ENCODE measurements at places on chromosomes 3 and 15. TPM values are rescaled to one million over a fixed set of nuclear protein-coding genes. Genes with fewer than 3 reads are reported as not detected.
A peak's percentile ranks its signal among the peaks of the same experiment; 100 is the strongest.

DNA sequence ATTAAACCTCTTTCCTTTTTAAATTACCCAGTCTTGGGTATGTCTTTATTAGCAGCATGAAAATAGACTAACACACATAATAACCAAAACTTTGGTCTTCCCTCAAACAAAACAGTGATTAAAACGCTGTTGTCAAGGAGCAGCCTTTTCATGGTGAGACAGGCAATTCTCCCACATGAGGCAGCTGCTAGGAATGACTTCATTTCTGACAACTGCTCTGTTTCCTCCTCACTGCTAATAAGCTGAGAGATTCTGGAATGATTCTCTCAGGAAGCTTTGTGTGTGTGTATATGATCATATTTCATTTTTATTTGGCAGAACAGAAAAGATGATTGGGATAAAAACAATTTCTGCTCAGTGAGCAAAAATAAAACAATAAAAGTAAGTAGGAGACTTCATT, 580.6 kb upstream of the ADAMTS9 start:
- no peak for DNase-seq

DNA sequence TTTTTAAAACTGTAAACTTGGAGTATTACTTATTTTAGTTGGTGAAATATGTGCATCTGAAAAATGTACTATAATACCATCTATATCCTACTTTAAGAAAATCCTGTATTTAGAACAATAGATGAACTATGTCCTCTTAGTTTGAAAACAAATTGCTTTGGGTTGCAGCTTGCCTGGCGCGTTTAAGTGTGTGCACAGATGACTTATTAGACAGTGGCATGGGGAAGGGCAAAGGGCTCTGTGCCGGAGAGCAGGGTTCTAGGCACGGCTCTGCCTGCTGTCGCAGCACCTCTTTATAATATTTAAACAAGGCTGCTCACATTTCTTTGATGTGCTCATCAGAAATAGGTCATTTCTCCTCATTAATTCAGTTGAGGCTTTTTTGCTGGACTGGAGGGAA, 10.0 kb downstream of the PXK start:
- no peak for DNase-seq

- DNase-seq, result no peak
These were observed 26.6 kb upstream of the PAQR5 start for GRCh38 chr15:69272139-69272538.

GRCh38 chr3:18378218-18378617, 46.9 kb downstream of the SATB1 start:
- DNase-seq, result no peak

Gene CPN2
- not detected for total RNA-seq

Gene PPP1R2
- total RNA-seq, result 181 TPM

DNA sequence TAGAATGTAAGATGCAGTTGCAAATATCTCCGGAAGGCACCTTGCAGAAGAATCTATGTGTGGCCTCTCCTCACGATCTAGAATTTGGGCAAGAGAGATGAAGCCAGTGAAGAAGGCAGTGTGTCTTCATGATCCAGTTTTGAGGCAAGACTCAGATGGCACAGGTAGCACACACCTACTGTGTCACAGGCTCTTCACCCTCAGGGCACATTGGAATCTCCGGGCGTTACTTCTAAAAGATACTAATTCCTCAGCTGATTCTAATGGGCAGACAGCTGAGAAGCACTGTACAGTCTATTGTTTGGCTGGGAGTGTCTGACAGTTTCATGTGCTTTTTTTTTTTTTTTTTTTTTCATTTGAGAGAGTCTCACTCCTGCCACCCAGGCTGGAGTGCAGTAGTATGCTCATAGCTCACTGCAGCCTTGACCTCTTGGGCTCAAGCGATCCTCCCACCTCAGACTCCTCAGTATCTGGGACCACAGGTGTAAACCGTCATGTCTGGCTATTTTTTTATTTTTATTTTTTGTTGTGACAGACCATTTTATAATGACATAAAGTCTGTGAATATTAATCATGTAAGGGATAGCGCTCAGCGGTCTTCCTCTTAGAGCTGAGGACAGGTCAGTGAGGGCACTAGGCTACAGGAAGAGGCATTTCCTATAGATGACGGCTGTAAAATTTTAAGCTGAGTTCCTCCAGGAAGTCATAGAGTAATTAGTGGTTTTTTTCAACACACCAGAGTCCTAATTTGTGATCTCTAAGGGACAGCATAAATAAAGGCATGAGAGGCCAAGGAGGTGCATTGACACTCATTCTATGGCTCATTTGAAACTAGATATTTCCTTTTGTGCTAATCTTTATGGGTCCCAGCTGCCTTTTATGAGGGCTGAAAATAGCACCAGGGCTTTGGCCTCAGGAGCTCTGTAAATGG, 4.0 kb downstream of the C3orf52 start:
- DNase-seq, result no peak

Gene TRMT10C
- total RNA-seq, result 54.2 TPM

Gene BTLA
- under 0.01 TPM for total RNA-seq

- DNase-seq, result no peak
These were observed 1.5 kb upstream of the PLXNB1 start for GRCh38 chr3:48431224-48432029.

Gene TF
- total RNA-seq, result 4.1 TPM

Gene GOLGA6L10
- 2.0 TPM for total RNA-seq

DNA sequence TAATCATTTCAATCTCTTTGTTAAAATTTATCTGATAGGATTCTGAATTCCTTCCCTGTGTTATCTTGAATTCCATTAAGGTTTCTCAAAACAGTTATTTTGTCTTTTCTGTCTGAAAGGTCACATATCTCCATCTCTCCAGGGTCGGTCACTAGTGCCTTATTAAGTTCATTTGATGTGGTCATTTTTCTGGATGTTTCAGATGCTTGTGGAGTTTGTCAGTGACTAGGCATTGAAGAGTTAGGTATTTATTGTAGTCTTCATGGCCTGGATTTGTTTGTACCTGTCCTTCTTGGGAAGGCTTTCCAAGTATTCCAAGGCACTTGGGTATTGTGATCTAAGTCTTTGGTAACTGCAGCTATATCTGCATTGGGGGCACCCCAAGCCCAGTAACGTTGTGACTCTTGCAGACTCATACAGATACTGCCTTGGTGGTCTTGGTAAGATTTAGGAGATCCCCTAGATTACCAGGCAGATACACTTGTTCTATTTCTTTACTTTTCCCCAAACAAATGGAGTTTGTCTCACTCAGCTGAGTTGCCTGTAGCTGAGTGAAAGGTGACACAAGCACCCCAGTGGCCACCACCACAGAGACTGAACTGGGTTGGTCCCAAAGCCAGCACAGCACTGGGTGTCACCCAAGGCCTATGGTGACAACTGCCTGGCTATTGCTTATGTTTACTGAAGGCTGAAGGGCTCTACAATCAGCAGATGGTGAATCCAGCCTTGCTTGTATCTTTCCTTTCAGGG, 18.9 kb upstream of the SLC27A2 start:
- DNase-seq, result no peak

DNA sequence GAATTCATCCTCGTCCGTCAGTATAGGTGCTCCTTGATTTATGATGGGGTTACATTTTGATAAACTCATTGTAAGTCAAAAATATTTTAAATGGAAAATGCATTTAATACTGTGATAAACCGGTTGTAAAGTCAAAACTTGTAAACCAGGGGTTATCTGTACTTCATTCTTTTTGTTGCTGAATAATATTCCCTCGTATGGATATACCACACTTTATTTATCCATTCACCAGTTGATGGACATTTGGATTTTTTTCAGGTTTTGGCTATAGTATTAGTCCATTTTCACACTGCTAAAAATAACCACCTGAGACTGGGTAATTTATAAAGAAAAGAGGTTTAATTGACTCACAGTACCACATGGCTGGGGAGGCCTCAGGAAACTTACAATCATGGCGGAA, 47.7 kb downstream of the NFKBIZ start:
- no peak for DNase-seq

- peak; percentile 7 for DNase-seq
These were observed 1.2 kb downstream of the CLN6 start for GRCh38 chr15:68228143-68228970.

- no peak for DNase-seq
These were observed 33.1 kb upstream of the PLA2G4E start for GRCh38 chr15:42053914-42054313.

DNA sequence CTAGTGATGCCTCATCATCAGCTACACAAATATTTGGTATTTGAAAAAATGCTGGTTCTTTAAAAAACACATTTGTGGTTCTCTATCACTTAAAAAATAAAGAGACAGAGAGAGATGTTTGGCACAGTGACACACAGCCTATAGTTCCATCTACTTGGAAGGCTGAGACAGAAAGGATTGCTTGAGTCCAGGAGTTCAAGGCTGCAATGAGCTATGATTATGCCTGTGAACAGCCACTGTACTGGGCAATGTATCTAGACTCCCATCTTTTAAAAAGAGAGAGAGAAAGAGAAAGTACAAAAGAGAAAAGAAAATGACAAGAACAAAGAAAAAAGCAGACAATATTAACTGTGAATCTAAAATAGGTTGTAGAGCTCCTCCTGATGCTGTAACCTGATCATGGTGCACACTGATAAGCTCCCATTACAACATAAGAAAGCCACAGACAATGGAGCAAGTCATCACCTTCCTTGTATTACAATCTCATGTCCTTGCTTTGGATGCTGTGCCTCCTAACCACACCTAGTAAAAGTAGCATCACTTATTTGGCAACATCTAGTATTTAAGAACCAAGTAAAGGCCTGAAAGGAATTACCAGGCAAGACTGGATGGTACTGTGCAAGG, 31.7 kb upstream of the MAP4 start:
- DNase-seq, result no peak

DNA sequence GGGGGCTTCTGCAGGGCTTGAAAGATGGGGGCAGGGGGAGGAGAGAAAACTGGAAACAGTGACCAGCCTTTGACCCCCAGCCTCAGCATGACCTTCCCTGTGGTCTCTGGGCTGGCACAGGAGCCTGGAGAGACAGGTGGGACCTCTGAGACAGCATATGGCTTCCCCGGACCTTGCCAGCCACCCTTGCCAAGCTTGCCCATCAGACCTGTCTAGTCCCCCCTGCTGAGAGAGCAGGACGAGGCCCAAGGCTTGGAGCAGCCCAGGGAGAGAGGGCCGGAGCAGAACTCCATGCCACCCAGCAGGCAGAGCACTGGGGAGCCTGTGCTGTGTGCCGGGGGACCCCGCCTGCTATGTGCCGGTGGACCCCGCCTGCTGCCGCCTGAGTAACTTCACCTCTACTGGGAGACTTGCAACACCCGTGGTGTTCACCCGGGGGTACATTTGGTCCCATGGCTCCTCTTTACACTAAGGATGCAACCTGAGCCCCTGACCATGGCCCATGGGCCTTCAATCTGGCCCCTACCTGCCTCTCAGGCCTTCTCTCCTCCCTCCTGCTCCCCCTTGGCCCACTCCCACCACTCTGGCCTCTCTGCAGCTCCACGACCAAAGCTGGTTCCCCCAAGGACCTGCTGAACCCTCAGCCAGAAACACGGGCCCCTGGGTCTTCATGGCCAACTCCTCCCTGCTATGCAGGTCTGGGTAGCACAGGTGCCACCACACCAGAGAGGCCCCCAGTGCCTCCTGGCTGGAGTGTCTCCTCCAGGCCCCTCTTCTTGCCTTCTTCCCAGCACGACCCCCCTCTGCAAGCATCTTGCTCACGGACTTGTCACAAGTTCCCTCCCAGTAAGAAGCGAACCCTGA, 21.1 kb upstream of the SLC41A3 start:
- peak; percentile 7 for DNase-seq

Gene LMAN1L
- total RNA-seq, result not detected

- DNase-seq, result no peak
These were observed 64.3 kb downstream of the OXSM start for GRCh38 chr3:25854214-25854613.

GRCh38 chr3:31710123-31710803, 177.5 kb downstream of the STT3B start:
- DNase-seq, result no peak

Gene PFKFB4
- total RNA-seq, result 22.0 TPM

Gene CILP
- total RNA-seq, result 0.41 TPM

Gene TUSC7
- total RNA-seq, result not detected

Gene ALS2CL
- total RNA-seq, result 1.2 TPM

Gene HGD
- under 0.01 TPM for total RNA-seq

DNA sequence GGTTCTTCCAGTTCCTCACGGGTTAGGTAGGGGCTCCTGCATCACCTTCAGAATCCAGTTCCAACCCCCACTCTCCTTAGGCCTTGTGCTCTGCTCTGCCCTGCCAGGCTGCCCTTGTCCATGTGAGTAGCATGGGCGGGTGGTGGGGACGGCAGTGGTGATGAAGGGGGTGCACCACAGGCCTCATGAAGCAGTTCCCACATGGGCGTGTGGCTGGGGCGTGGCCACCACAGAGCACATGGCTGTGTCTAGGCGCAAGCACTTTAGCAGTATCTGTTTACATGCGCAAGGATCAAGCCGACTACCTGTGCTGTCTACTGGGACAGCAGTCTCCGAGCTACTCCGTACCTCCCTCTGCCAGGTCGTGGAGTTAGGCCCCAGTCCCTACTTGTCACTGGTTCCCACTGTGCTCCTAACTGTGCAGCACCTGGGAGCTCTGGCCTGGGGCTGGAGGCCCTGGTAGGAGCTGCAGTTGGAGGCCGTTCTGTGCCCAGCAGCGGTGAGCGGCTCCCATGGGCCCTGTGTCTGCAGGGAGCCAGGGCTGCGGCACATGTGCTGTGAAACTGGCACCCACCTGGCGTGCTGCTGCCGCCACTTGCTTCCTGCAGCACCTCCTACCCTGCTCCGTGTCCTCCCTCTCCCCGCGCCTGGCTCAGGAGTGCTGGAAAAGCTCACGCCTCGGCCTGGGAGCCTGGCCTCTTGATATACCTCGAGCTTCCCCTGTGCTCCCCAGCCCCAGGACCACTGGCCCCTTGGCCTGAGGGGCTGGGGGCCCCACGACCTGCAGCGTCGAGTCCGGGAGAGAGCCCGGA, 53.5 kb downstream of the PLXNA1 start:
- no peak for DNase-seq

- no peak for DNase-seq
These were observed 176.0 kb downstream of the APBA2 start for GRCh38 chr15:29061746-29062145.

DNA sequence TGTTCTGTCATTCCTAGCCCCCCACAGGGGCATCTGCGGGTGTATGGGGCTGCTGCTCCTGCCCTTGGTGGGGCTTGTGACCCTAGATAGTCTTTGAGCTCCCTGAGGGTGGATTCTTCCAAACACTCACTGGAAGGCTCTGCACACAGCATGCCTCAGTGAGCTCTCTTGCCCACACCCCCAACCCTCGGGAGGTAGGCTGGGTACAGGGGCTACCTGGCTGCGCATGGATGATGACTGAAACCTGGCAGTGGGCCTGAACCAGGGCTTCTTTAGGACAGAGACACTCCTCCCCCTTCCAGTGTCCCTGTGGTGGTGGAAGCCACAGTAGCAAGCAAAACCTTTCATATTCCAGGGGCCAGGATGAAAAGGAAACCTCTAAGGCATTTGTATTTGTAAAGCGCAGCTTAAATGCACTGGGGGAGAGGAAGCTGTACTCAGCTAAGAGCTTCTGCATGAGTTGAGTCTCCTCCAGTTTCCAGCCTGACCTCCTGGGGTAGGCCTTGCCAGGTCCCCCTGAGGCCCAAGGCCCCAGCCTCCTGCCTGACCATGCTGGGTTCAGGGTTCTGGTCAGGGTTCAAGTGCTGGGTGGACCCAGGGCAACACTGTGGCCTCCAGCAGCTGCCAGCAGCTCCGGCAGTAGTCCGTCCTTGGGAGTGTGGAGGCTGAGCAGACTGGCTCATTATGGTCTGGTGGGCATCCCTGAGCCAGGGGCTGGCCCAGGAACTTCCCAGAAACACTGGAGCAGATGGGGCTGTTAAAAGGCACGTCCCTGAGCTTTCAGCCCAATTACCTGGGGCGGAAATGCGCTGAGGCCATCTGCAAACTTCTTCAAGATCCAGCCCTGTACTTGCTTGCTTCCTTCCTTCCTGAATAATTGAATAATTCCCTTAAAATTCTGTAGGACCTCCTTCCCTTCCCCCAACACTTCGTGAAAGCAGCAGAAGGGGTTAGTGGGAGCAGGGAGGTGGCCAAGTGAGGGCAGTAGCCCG, 89.7 kb downstream of the HMG20A start:
- DNase-seq, result no peak
